ENCODE measurements at places on chromosomes 6 and 20.
A peak's percentile ranks its signal among the peaks of the same experiment; 100 is the strongest.

GRCh38 chr6:27757307-27757706, 154.9 kb downstream of the OR2B2 start:
- no peak for DNase-seq

- peak; percentile 67 for DNase-seq
Observed at GRCh38 chr20:53547664-53548239, 45.9 kb downstream of the ZNF217 start.

DNA sequence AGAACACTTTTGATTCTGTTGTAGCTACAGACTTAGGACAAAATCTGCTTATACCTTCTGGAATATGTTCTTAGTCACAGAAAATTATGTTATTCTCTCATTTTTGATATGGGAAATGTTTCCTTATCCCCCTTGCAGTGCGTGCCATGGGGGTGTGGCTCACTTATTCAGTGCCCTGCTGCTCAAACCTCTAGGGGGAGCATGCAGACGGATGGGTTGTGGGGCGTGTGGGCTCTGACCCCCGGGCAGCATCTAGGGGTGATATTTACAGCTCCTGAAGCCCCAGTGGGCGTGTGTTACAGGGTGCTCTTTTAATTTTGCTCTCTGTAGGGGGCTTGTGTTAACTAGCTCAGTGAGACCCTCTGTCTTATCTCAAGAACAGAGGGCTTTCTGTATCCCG, 61.3 kb upstream of the FERMT1 start:
- DNase-seq: no peak

DNA sequence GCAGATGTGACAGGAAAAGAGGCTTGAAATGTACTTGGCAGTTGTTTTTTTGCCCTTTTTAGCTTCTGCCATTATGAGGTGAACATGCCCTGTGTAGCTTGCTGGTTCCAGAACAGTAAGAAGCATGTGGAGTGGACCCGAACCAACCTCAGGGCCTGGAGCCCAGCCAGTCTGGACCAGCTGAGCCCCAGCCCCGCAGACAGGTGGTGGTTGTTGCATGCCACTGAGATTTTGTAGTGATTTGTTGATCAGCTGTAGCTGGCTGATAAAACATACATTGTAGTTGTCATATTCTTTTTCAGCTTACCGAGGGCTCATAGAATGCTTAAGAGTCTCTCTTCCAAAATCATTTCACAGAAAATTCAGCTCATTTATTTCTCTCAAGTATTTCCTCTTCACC, 182.2 kb downstream of the FARS2 start:
- no peak for DNase-seq

DNA sequence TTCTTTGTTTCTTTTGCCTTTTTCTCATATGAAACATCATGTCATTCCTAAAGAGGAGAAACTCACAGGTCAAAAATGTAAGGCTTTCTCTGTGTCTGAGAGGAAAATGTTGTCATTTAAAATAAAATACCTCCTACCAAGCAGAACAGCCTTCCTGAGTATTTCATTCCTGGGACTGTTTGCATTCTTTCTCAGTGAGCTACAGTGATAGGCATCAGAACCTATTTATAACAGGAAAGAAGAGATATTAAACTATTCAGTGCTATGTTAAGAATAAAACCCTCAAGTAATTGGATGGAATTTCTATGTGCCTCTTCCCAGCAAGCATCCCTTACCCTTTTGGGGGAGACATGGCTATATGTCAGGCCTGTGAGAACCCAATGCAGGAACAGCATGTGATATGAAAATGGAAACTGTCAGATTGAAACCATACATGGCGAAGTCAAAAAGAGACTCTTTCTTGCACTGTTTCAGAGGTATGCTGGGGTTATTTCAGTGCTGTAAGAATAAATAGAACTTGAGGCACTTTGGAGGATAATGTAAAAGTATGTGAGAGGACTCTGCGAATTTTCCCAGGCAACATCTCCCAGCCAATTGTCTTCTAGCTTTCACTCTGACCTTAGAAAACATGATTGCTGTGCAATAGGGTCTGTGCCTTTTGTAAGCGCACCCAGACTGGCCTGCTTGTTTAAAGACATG, 133.8 kb upstream of the CCN2 start:
- DNase-seq: no peak

DNA sequence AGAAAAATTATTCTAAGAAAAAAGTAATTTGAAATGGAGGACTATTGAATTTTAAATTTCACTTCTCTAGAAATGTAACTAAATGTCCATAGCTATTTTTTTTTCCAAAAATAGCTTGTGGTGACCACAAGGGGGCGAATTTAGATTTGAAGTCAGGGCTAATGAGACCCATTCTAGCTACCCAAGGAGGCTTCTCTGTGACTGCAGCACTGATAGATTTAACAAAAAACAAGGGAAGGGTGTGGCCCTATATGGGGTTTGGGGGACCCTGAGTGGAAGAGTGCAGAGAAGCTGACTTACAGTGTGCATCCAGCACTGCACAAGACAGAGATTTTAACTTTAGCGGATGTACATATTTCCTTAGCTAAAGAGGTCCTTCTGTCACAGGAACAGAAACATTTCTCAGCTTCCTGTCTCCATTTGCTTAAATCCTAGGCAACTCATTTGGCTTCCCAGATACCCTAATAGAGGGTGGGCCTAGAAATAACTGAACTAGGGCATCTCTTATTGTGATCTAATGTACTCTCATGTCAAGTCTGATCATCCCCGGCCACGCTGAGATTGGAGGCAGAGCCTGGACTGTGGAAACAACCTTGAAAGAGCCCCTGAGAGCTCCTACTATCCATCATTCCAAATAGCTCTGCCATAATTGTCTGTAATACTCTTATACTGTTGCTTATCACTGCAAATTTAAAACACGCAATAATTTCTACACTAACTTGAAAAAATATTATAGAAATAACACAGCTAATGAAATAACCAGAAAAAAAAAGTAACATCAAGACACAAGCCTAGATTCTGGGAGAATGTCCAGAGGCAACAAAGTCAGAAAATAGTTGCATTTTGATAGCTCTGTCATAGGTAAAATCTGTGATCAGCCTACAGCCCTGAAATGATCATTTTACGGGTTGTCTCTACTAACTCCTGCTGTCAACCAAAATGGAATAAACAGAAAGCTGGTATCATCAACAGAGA, 93.6 kb downstream of the SNAP91 start:
- no peak for DNase-seq

DNA sequence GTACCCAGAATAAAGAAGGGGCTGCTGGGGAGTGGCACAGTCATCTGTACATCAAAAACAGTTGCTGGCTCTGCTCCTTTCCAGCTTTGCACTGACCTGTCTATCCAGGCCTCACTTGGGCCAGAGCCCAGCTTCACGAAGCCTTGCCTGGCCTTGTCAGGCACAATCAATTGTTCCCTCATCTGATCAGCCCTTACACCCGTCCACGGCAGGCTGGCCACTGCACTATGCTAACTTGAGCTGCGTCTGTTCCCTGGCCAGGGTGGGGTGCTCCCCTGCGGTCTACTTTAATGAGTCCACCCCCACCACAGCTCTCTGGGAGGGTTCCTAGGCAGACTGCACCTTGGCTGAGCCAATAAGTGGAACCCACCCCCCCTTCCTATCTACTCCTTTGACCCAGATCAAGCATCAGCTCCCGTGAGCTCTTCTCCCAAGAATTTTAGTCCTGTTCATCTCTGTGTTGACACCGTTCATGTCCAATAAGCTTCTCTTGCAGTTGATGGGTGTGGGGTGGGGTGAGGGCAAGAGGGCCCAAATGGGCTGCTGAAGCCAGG, 74.3 kb upstream of the MLN start:
- no peak for DNase-seq

- DNase-seq: no peak
Observed at GRCh38 chr6:135464634-135465033, 32.9 kb downstream of the AHI1 start.

DNA sequence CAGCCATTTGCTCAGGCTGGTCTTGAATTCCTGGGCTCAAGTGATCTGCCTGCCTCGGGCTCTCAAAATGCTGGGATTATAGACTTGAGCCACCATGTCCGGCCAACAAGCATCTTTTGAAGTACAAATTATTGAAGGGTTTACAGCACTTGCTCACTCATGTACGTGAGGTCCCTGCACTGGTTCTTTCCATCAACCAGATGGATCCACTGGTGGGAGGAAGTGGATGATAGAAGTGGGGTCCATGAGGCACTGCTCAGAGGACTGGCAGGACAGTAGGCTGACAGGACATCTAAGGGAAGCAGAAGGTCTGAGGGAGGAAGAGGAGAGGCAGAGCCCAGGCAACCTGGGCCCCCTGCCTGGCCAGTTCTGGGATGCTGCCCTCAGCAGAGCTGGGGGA, 109.2 kb upstream of the NXT1 start:
- no peak for DNase-seq

GRCh38 chr20:15739035-15739434, 834.2 kb downstream of the KIF16B start:
- DNase-seq: no peak

- DNase-seq: no peak
Observed at GRCh38 chr6:53813801-53814200, 19.0 kb downstream of the LRRC1 start.

GRCh38 chr6:20709451-20709850, 175.2 kb downstream of the CDKAL1 start:
- no peak for DNase-seq

GRCh38 chr6:165227644-165228329, 81.6 kb downstream of the C6orf118 start:
- no peak for DNase-seq

DNA sequence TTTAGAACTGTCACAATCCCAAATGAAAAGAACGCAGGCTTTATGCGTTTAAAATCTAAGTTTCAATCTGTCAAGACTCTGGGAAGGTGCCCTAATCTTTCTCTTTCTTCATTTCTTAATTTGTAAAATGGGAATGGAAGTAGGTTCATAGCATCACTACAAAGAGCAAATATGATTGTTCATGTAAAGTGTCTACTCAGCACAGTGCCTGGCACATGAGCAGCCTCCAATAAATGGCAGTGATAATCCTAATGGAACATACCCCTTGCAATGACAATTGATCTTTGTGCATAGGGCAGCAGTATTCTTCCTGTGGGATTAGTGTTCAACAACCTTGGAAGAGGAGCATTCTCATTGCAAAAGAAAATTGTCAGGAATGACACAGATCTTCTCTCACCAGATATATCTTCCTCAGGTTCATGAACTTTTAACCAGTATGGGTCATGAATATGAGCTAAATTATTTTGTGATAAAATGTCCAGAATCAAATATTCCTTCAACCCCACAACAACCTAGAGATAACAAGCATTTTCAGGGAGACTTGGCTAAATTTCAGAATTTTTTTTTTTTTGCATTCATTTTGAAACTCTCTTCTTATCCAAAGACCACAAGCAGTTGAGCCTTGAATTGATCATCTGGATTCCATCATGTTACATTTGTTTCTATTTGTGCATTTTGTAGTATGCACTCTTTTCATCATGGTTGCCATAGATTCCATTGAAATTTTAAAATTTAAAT, 149.1 kb downstream of the TBX18 start:
- DNase-seq: no peak

DNA sequence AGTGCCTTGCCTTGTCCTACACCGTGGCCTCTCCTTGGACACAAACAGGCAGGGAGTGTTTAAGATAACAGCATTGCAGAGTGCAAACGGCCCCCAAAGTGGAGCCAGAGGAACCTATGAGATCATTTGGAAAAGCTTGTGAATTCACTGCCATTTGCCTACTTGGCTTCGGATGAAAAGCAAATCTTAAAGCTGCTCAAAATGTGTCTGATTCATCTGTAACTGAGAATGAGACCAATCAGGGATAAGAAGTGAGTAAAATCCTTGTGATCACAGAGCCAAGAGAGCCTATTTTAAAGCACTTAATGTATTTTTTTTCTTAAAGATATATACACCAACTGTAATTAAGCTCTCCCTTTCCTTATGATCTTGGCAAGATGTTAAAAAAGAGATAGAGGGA, 65.7 kb upstream of the BACH2 start:
- peak; percentile 68 for DNase-seq

GRCh38 chr6:107654764-107655163, 164.8 kb downstream of the SOBP start:
- no peak for DNase-seq

GRCh38 chr6:74578339-74578738, 627.5 kb downstream of the COL12A1 start:
- no peak for DNase-seq

GRCh38 chr6:16157909-16158308, 29.0 kb downstream of the MYLIP start:
- no peak for DNase-seq

DNA sequence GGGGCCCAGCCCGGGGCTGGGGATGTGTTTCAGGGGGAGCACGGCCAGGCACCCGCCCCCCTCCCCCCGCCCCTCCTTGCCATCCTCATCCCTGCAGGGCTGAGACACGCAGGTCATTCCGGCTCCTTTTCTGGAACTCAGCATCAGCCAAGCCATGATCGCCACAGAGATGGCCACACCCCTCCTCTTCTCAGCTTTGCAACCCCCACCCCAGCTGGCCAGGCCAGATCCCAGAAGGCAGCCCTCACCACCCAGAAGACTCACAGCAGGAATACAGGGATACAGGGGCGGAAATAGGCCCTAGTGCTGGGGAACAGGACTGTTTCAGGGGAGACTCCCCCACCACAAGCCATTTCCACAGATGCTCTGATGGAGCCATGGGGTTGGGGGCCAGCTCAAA, 33.5 kb downstream of the YTHDF1 start:
- no peak for DNase-seq

GRCh38 chr20:59235226-59235625, 65.2 kb upstream of the EDN3 start:
- DNase-seq: no peak

DNA sequence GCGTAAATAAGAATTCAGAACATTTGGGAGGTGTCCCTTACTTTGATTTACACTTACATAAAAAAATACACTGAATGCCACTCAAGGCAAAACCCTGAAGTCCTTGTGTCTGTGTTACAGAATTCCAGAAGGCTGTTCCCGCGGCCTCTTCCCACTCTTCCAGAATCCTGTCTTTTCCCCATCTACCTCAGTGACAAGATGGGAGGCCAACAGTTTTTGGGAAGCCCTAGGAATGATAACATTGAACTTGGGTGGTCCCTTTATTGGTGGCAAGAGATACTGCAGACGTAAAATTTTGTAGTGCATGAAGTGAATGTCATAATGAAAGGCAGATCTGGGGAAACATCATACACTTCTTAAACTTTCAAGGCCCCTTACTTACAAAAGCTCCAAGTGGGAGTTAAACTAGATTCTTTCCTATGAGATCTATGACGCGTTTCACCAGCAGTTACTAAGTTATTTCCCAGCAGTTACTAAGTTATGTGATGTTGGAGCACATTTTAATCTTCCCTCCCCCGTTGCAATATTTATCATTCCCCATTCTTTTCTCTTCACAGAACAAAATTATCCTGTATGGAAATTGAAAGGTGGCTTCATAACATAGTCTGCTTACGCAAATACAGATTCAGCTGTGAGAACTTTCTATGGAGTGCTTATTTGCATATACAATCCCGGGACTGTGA, 79.5 kb downstream of the BCAS1 start:
- DNase-seq: no peak

All from right lung (tissue), 10 donors.